ENCODE measurements at places on chromosomes 4 and X.
A peak's percentile ranks its signal among the peaks of the same experiment; 100 is the strongest.

GRCh38 chr4:57854748-57855147 is 744.6 kb upstream of the IGFBP7 start:
- no peak for DNase-seq

- no peak for DNase-seq
Observed at GRCh38 chr4:20878806-20879205, 178.5 kb downstream of the PACRGL start.

DNA sequence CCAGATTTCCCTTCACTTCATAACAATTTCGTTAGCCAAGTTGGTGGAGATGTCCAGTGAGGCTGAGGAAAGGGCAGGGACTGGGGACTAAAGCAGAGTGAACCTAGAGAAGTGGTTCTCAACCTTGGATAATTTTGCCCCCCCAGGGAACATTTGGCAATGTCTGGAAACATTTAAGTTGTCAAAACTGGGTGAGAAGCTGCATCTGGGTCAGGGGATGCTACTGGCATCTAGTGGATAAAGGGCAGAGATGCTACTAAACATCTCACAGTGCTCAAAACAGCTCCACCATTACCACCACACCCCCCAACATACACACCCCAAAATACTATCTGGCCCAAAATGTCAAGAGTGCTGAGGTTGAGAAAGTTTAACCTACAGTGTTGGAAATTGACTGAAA is 32.0 kb upstream of the FGF16 start:
- no peak for DNase-seq

DNA sequence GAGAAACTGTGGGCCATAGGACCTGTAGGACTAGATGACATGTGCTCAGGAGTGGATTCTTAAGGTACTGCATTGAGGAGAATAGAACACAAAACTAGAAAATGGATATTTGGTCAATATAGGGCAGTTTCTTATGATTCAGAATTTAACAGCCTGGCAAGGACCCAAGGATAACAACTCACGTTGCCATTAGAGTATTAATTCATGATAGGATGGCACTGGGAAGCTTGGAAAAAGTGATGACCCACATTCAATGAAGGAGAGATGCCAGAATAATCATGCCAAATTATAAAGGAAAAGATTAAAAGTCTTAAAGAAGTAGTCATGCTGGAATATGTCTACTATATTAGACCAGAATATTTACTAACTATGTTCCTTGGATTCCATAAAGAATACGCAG is 594.5 kb downstream of the ANKRD50 start:
- no peak for DNase-seq

DNA sequence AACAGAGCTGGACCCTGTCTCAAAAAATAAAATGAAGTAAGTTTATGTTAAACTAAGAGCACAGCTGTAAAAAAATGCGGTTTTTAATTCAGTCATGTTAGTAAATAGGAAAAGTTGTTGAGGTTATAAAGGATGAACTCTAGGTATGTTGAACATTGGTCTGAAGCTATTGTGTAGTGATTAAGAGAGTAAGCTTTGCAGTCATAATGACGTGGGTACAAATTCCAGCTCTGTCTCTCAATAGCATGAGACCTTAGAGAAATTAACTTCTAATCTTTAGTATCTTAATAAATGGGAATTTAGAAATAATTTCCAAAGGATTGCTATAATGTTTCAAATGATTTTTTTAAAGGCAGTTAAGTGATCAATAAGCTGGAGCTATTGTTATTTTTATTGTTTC is 2.9 kb upstream of the YTHDC1 start:
- no peak for DNase-seq

DNA sequence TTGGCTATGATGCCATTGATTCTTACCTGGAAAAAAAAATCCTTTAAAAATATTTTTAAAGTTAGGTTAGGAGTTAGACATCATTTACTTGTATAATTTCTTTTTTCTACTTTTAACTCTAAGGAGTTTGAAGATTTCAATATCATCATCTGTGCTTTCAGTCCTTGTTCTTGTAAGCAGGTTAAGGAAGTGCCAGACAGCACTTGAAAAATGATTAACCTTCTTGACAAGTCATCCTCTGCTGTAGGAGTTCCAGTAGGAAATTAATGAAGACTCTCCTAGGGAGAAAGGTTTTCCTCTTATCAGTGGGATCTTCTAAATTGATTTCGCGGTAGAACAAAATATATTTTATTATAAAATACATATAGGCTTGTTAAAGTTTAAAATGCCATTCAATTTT is 29.1 kb upstream of the ANAPC4 start:
- no peak for DNase-seq

DNA sequence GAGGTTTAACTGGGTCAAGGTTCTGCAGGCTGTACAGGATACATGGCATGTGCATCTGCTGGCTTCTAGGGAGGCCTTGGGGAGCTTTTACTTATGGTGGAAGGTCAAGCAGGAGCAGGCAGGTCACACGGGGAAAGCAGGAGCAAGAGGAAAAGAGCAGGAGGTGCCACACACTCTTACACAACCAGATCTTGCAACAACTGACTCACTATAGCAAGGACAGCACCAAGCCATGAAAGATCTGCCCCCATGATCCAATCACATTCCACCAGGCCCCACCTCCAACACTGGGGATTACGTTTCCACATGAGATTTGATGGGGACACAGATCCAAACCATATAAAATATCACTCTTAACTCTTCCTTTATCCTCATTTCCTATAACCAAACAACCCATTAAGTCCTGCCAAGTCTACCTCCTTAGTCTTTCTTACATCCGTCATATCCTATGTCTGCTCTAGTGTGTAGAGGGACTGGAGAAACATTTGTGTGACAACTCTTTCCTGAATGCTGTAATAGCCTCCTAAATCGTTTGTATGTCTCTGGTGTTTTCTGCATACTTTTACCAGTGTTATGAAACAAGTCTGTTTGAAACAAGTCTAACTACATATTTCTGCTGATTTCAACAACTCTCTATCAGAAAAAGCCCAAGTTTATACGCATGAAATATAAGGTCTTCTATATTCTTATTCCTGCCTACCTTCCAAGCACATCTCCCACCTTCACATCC is 8.3 kb upstream of the RAP2C start:
- DNase-seq = no peak

DNA sequence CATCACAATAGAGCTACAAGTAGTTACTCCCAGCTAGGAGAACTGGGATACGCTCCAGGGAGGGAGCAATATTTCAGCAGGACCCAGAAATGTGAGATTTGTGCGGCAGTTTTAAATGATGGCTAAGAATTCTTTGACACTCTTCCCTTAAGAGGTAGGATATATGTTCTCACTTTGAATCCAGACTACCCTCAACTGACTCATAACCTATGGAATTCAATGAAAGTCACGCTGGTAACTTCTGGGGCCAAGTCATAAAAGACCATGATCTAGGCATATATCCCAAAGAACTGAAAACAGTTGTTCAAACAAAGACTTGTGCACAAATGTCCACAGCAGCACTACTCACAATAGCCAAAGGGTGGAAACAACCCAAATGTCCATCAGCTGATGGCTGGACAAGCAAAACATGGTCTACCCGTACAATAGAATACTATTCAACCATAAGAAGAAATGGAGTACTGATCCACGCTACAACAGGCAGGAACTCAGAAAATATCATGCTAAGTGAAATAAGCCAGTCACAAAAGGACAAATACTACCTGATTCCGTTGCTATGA is 10.5 kb downstream of the CD99L2 start:
- no peak for DNase-seq

- DNase-seq = no peak
Observed at GRCh38 chrX:52420824-52421443, 52.1 kb downstream of the XAGE2 start.

GRCh38 chrX:78307665-78308064 is 19.7 kb downstream of the CYSLTR1 start:
- DNase-seq = no peak

- no peak for DNase-seq
Observed at GRCh38 chrX:31421441-31421840, 349.6 kb upstream of the FTHL17 start.

GRCh38 chrX:150845091-150845490 is 53.4 kb downstream of the CD99L2 start:
- no peak for DNase-seq

DNA sequence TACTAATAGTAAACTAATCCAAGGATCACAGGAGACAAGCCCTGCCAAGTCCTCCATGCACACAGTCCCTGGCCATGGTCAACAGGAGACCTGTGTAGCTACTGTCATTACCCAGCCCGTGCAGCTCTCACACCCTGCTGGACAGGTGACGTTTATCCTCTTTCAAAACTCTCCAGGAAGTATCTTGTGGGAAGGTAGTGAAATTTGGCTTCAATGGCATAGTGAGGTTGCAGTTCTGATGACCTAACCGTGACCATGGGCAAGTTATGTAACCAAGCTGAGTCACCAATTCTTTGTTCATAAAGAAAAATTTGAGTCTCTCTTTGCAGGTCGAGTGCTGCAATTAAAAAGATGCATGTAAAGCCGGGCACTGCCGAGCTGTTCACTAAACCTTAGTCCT is 11.3 kb upstream of the SLC2A9 start:
- no peak for DNase-seq

- DNase-seq = no peak
Observed at GRCh38 chr4:41423117-41423516, 114.8 kb upstream of the LIMCH1 start.

GRCh38 chrX:28127662-28128061 is 146.4 kb upstream of the DCAF8L1 start:
- no peak for DNase-seq

DNA sequence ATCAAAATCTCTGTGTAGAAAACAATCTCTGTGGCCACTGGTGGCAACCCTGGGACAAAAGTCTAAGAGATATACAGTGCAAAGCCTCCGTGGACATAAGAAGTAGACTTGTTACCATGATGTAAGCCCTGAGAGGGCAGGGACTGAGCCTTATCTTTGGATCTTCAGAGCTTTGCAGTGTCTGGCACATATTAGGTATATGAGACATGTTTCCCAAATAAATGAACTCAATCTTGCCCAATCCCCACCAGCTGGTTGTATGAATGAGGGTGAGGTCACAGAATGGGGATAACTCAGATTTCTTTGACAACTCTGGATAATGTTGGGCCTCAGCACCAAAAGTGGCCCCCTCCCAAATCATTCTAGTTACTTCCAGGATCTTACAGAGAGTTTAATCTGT is 511.4 kb upstream of the DIPK2B start:
- DNase-seq = no peak

- DNase-seq = no peak
Observed at GRCh38 chr4:187576751-187577150, 418.8 kb upstream of the ZFP42 start.

DNA sequence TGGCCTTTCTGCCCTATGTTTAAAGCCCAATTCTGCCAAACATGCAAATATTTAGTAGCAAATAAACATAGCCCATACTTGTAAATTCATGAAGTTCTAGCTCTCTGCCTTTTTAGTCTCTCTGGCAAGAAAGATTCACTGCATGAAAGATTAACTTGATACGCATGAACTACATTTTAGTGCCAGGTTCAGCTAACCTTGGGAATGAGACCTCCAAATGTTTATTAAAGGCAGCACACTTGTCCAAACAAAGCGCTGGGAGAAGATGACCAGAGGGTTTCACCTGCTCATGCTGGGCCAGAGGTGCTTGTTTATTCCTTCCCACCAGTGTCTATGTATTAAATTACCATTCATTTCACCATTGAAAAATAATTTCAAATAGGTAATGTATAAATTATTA is 44.5 kb upstream of the IL1RAPL1 start:
- DNase-seq = no peak

DNA sequence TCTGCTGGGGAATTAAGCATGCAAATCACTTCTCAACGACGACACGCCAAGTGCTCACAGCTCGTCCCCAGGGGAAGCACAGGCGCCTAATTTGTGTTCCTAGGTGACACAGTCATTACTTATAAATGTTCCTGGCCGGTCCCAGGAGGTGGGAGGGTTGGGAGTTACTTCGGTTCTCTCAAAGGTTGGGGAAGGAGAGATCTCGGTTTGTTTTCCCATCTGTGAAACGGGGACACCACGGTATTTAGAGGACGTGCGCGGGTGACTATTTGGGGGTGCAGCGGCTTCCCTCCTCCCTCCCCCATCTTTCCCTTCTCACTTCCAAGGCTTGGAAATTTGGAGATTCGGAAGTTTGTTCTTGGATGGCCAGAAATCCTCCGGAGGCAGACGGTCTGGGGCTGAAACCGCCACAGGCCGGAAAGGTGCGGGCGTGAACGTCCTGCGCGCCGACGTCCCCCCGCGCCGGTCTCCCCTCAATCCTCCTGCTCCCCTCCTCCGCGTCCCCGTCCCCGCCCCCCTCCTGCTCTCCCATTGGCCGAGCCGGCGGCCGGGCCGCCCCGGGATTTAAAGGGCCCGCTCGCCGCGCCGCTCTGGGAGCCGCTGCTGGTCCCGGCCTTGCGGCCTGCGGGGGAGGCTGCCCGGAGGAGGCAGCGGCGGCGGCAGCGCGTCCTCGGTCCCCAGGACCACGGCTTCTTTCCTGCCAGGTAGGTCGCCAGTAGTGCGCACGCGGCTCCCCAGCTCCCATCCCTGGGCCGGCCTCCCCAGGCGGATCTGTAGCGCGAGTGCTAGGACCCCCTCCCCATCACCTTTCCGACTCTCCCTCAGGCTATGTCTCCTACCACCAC is at the start of gene PORCN:
Gene PORCN (plus strand): TSS at position 593 of the 845 bp plus-strand sequence. CDS start 829 bp downstream, outside the sequence.
- peak; percentile 77 for DNase-seq

DNA sequence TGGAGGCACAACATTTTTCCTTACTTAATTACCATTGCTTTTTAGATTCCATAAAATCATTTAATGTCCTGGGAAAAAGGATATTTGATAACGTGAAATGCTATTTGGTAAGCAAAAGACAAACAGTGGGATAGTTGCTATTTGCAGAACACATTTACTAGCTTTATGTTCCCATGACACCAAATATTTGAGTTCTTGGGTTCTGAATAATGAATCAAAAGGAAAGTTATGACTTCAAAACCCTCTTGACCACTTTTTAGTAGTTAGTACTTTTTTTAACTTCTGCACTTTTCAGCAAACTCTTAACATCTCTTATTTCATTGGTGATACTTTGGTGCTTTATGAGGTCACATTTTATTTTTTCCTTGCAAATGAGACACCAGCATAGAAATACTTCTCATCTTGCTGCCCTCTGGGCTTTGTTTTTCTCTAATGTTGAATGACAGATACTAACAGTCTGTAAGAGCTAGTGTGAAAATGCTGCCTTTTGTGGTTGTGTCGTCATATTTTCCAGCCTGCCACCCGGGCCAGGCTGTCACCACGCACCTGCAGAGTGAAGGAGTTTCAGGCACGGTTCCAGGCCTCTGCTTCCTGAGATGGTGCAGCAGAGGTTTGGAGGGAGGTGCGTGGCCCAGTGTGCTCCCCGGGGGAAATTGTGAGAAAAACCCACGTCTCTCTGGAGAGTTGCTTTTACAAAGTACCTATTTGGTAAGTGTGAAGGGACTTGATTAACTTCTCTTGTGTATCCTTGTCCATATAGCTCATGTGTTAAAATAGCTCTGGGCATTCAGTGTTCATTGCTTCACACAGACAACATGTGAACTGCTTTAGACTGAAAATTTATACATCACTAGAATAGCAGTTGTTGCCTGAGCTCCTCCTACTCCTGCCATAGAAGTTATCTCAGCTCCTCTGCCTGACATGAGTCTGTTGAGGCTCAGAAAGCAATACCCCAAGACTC is 34.7 kb downstream of the MSL3 start:
- DNase-seq = no peak

GRCh38 chr4:166034965-166035364 is 161.9 kb downstream of the TLL1 start:
- no peak for DNase-seq
